ENCODE measurements at places on chromosomes 1 and 21. TPM values are rescaled to one million over a fixed set of nuclear protein-coding genes. Genes with fewer than 3 reads are reported as not detected.

Gene RIMS3
- total RNA-seq, result 3.7 TPM

DNA sequence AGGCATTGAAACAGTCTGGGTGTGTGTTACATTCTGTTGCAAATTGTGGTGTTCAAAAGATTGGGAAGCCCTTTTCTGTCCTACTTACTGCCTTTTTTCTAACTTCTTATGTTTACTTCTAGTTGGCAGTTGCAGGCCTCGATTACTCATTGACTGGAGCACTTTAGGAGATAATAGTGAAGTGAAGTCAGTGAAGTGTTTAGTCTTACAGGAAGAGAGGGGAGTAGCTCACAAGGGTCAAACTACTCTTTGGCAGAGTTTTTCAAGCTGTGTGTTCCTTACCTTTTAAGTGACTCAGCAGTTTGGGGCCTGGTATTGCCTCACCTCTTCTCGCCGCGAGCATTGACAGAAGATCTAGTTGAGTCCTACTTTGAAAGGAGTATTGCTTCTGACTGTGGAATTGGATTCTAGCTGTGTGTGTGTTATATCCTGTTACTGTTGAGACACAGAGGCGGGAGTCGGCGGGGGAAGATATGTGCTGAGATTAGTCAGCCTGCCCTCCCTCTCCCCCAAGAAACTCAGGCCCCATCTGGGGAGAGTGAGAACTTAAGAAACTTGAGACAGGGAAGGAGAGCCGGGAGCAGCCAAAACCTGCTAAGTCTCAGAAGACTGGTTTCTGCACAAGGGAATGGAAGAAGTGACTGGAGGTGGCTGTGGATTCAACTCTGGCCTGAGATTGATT, 19.3 kb downstream of the AHCYL1 start:
- H3K36me3 ChIP-seq, result peaks cover 3% of the 10 kb centered on the region
- no peaks in the 10 kb centered on the region for H3K27me3 ChIP-seq
- peak; percentile 81 for DNase-seq
- peaks cover 24% of the 10 kb centered on the region for H3K4me1 ChIP-seq
- H3K27ac ChIP-seq, result peak overlapping the region; percentile 82

GRCh38 chr1:13628711-13629110, 45.1 kb downstream of the PDPN start:
- no peak overlapping the region for H3K4me3 ChIP-seq
- no peaks in the 10 kb centered on the region for H3K4me1 ChIP-seq
- DNase-seq, result no peak
- H3K36me3 ChIP-seq, result no peaks in the 10 kb centered on the region
- peaks cover 11% of the 10 kb centered on the region for H3K27me3 ChIP-seq
- no peak overlapping the region for H3K27ac ChIP-seq

DNA sequence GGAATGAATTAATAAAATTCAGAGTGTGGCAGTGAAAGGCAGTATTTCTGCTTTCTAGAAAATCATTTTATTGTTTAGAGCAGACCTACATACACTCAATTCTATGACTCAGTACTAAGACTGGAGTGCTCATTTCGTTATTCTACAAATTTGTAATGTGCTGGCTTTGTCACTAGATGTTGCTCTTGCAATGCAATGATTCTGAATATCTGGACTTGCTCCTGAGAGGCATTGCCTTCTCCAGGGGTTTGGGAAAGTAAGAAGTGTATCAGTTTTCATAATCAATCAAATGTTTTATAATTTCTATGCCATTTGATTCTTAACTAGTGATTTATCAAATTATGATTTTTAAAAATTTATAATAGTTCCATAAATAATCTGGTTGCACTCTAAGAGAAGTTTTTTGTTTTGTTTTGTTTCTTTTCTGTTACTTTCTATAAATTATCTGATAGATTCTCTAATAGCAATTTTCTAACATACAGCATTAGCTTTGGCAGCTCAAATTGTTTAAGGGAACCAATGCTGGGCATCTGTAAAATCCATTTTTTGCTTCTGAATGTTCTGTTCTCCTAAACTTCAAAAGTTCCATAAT, 280.5 kb upstream of the SGIP1 start:
- no peak for DNase-seq
- H3K27me3 ChIP-seq, result no peaks in the 10 kb centered on the region
- no peaks in the 10 kb centered on the region for H3K36me3 ChIP-seq
- no peak overlapping the region for H3K4me3 ChIP-seq
- H3K4me1 ChIP-seq, result peaks cover 51% of the 10 kb centered on the region

DNA sequence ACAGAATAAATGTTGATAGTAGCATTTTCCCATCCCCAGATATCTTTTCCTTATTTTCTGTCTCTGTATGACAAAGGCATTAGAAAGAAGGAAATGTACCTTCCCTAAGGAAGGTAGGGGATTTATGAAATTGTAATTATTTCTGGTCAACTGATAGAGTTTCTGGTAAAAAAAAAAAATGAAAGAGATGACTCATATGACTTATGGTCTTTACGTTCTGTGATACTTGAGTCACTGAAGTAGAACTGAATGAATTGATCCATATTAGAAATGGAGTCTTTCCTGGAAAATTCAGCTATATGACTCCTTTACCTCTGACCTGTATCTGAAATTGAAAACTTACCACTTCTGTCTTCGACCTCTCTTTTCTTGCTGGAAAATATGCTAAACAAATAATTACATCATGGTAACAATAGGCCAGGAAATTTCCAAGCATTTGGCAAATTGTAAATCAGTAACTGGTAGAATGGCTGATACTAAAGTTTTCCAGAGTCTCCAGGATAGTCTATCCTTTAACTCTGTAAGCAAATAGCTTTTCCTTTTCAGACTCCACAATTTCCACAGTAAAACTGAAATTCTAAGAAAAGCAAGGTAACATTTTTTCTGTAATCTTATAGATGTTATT, 364.3 kb upstream of the PTBP2 start:
- H3K36me3 ChIP-seq, result no peaks in the 10 kb centered on the region
- DNase-seq, result no peak
- H3K27ac ChIP-seq, result no peak overlapping the region
- peaks cover 2% of the 10 kb centered on the region for H3K4me1 ChIP-seq
- no peak overlapping the region for H3K4me3 ChIP-seq

- peaks cover 2% of the 10 kb centered on the region for H3K36me3 ChIP-seq
- H3K4me3 ChIP-seq, result no peak overlapping the region
- no peaks in the 10 kb centered on the region for H3K27me3 ChIP-seq
- DNase-seq, result no peak
- H3K4me1 ChIP-seq, result peaks cover 26% of the 10 kb centered on the region
- H3K27ac ChIP-seq, result no peak overlapping the region
Observed at GRCh38 chr1:206814716-206815341, 42.5 kb upstream of the IL10 start.

- peaks cover 2% of the 10 kb centered on the region for H3K27me3 ChIP-seq
- H3K36me3 ChIP-seq, result no peaks in the 10 kb centered on the region
- H3K4me3 ChIP-seq, result no peak overlapping the region
- H3K27ac ChIP-seq, result no peak overlapping the region
Observed at GRCh38 chr1:57252597-57253294, 171.1 kb downstream of the DAB1 start.

Measured in activated CD4-positive, alpha-beta memory T cell treated with anti-CD3 and anti-CD28 coated beads for 36 hours (primary cell).